ENCODE measurements at places on chromosomes 3 and 15.

DNA sequence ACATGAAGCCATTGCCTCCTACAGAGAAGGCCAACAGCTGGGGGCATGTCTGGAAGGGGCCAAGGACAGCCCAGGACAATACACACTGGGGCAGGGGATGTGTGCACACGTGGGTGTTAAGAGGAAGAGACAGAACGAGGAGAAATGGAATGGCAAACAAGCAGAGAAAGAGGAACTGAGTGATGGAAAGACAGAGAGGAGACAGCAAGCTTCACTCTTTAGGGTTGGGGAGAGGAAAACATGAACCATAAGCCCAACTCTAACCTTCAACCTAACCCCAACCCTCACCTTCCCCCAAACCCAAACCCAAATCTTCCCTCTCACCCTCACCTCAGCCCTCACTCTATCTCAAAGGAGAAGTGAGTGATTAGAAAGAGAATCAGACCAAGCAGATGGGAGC is 11.9 kb upstream of the PARL start:
- no peak for DNase-seq

DNA sequence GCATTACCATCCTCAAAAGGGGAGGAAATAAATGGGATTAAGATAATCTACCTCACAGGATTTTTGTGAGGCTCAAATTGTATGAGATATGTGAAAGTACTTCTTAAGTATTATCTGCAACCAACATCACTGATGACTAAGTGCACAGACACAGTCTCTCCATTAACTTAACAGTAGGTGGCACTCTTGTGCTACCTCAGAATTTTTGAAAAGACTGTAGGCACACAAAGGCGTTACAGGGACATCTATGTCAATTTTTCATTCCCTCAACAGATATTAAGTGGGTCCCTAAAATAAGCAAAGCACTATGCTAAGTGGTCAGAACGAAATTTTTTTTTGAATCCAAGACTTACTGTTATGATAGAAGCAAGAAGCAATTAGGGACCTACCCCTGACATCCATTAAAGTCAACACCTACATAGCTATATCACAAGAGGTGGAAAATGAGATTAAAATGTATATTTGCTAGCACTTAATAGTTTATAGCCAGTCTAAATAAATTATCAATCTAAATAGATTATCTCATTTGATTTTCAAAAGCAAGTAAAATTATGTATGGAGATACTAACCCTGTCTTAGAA is 52.9 kb downstream of the RYK start:
- DNase-seq: peak; percentile 44

GRCh38 chr3:14439501-14440167 is 37.2 kb downstream of the SLC6A6 start:
- peak; percentile 85 for DNase-seq

DNA sequence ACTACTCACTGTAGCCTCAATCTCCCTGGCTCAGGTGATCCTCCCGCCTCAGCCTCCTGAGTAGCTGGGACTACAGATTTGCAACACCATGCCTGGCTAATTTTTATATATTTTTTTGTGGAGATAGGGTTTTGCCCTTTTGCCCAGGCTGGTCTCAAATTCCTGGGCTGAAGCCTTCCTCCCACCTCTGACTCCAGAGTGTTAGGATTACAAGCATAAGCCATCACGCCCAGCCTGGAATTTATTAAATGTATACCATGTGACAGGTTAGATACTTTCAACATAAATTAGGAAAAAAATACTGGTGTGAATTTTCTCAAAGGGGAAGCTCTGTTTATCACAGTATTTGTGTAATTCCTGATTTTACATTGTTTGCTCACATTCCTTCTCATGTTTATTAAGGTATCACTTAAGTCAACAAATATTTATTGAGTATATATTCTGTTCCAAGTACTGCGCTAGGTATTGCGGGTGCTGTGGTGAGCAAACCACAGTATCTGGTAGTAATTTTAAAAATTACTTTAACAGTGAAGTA is 24.8 kb downstream of the PPP4R2 start:
- DNase-seq: no peak

GRCh38 chr3:40304352-40304751 is 5.2 kb upstream of the EIF1B start:
- no peak for DNase-seq

DNA sequence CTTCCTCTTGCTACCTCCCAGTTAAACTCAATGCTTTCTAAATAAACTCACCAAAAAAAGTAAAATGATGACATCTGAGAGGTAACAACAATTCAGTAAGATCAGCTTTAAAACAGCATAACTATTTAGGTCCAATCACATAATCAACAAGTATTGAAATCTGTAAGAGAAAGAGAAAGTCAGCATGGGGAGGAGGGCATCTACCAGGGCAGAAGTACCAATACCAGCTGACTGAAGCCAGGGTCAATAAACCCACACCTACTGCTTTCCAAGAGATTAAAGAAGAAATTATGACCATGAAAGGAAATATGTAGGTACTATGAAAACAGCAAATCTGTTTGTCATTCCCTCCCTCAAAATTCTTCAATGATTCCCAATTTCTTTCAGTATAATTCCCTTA is 42.2 kb upstream of the IGF2BP2 start:
- no peak for DNase-seq

- no peak for DNase-seq
Observed at GRCh38 chr15:32636908-32637567, 4.5 kb upstream of the SCG5 start.

DNA sequence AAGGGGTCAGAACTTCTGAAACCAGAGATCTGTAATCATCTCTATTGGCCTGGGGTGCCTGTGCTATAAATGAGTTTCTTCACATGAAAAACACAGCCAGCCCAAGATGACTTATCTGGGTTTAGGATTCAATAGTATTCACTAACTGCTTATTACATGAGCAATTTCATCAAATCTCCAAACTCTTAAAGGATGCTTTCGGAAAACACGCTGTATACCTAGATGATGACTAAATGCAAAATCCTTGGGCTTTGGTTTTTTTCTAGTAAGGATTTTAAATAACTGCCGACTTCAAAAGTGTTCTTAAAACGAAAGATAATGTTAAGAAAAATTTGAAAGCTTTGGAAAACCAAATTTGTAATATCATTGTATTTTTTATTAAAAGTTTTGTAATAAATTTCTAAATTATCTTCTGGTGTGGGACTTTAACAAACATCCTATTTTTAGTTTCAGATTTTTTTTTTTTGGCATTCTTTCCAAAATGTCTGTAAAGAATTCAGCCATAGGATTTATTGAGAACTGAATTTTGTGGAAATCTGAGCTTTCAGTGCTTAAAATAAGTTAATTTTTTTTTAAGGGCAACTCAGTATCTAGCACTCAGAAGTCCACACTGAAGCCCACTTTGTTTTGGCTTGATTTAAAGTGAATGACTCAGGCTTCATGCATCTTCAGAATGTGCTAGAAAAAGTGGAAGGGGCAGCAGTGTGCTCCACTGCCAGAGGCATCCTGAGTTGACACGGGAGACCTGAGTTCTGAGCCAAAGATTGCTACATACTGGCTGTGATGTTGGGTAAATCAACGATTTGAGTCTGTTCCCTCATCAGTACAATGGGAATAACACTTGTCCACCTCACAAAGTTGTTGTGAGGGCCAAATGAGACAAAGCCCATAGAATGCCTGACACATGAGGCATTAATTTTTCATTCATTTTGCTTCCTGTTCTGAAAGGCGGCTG is 18.7 kb downstream of the TMEM43 start:
- peak; percentile 93 for DNase-seq

DNA sequence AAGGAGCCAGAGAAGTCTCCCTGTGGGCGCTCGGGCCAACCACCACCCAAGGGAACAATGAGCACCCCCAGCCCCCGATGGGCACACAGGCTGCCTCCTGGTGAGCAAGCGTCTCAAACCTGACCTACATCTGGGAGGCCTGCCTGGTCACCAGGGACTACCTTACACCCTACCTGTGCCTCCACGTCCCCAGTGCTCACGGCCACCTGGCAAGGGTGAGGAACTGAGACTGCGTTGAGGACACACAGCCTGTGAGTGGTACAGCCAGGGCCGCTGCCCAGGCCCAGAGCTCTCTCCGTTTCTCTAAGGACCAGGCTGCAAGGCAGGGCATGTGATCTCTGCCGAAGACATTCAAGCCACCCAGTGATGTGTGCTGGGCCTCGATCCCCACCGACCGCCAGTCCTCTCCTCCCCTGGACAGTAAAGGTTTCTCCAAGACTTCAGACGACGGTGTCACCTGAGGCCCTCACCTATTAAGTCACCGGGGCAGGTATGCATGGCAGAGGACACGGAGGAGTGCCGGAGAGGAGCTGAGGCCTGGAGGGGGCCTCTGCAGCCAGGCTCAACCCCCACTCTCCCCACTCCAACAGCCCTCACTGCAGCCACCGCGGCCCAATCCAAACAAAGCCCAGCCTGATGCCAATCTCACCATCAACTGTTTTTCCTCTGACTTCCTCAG is 2.8 kb downstream of the GOLGA8A start:
- no peak for DNase-seq

DNA sequence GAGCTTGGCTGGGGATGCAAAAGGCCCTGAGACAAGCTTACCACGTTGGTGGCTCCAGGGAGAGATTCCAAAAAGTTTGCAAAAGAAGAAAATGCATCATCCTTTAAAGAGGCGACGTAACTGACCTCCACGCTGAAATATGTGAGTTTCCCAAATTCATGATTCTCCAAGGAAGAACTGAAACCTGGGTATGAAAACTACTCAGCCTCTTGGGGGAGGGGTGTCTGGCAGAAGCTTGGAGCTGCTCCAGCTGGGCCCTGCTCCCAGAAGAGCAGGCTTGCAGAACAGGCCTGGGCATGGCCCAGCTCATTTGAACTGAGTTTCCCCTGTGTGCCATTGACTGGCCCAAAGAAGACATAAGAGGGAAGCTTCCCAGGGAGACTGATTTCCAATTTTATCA is 20.5 kb downstream of the CPN2 start:
- DNase-seq: no peak

GRCh38 chr3:133469140-133469731 is 69.4 kb downstream of the BFSP2 start:
- peak; percentile 62 for DNase-seq

DNA sequence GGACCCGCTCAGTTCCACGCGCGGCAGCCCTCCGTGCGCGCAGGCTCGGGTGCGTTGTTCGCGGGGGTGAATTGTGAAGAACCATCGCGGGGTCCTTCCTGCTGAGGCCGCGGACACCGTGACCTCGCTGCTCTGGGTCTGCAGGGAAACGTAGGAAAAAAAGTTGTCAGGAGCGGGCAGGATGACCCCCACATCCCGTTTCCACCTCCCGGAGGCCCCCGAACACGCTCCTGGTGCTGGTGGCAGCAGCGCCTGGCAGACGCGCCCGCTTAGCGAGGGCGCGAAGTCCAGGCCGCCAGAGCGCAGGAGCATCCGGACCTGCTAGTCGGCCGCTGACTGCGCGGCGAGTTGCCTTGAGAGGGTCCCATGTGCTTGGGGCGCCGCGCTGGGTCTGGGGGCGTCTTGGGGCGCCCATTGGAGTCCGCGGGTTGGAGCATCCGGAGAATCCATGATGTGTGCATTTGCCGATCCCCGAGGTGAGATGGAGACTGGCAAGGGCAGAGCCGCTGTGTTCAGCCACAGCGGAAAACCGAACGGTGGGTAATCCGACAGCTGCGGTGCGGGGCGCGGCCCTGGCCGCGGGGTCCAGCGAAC is 520 bp downstream of the GREM1 start:
- DNase-seq: no peak

- DNase-seq: no peak
Observed at GRCh38 chr3:117261983-117262421, 552.4 kb downstream of the TUSC7 start.

DNA sequence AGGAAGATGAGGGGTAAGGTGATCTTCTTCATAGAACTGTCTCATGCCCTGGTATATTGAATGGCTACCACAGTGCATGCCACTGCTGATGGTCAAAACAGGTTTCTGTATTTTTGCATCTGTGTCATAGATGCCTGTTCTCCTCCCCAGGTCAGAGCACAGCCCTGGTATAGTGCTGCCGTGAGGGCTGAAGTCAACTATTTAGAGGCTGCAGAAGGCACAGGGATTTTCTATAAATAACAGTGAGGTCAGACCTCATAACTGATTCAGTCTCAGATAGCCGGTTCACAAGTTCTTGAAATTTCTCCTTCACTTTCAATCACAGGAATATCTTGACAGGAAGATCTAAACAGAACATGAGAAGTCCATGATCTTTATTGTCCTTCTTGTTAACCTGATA is 99.2 kb upstream of the NUDT16 start:
- DNase-seq: no peak

DNA sequence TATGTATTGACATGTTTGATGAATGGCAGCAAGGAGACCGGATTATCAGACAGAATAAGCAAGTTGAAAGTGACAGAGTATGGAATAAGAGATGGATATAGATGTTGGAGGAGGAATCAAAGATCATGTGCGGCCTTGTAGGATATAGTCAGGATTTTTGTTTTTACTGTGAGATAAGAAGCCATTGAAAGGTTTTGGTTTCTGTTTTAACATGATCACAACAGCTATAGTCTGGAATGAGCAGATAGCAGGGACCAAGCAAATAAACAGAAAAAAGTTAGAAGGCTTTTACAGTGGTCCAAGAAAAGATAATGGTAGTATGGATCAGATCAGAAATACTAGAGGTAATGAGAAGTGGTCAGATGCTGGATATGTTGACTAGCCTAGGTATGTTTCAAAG is 52.6 kb downstream of the SLC12A6 start:
- DNase-seq: no peak

- DNase-seq: no peak
Observed at GRCh38 chr15:57100136-57100539, 181.7 kb downstream of the TCF12 start.

DNA sequence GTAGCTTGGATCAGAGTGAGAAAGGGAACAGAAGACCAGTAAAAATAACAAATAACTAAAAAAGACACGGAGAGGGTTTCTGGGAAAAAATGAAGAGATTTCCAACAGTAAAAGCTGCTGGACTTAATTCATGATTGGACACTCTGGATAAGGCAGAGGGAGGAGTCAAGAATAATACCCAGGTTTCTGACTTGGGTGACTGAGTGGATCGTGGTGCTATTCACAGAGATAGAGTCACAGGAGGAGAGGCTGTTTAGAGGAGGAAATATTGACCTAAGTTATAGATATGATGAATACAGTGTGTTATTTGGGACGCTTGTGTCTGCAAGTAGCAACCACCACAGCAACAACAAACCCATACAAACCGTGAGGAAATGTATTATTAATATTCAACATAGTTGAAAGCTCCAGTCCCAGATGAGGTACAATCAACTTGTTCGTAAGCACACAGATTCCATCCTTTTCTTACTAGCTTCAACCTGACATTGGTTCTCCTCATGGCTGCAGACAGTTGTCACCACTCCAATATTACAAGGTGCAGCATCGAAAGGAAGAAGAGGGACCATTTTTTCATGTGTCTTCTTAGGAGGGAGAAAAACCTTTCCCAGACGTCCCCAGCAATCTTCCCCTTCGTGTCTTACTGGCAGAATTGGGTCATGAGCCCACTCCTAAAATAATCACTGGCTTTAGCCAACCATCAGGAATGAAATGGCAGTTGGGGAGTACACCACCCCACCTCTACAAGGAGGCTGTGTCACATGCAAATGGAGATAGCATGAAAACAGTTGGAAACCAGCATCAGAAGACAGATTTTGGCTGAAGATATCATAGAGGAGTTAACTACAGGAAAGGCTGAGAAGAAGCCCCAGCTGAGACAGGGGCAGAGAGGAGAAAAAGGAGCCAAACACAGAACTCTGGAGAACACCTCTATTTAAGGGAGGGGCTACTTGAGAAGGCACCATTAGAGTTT is 387.8 kb downstream of the SHQ1 start:
- no peak for DNase-seq

Data from hepatic stellate cell (primary cell).